Immature natural killer cell (primary cell): ENCODE measurements at places on chromosomes 2 and 18. TPM values are rescaled to one million over a fixed set of nuclear protein-coding genes. Genes with fewer than 3 reads are reported as not detected.

DNA sequence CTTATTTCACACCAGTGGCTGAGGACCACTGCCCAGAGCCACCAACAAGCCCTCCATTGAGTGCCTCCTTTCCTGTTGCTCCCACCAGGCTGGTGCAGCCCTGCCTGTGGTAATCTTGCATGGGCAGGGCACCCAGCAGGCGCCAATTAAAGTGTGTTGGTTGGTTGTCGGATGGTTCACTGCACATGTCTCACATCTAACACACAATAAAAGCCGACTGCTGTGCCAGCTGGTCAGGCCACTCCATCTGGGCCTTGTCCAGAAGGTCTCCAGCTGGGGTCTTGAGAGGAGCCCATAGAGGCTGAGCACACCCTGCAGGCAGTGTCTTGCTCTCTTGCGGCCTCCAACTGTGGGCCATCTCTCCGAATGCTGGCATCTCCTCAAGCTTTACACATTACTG lies 494.8 kb upstream of the KLHL29 start:
- H3K4me3 ChIP-seq = no peak overlapping the region
- peaks cover 2% of the 10 kb centered on the region for H3K27me3 ChIP-seq
- no peaks in the 10 kb centered on the region for H3K36me3 ChIP-seq
- H3K4me1 ChIP-seq = no peaks in the 10 kb centered on the region
- H3K27ac ChIP-seq = no peak overlapping the region

DNA sequence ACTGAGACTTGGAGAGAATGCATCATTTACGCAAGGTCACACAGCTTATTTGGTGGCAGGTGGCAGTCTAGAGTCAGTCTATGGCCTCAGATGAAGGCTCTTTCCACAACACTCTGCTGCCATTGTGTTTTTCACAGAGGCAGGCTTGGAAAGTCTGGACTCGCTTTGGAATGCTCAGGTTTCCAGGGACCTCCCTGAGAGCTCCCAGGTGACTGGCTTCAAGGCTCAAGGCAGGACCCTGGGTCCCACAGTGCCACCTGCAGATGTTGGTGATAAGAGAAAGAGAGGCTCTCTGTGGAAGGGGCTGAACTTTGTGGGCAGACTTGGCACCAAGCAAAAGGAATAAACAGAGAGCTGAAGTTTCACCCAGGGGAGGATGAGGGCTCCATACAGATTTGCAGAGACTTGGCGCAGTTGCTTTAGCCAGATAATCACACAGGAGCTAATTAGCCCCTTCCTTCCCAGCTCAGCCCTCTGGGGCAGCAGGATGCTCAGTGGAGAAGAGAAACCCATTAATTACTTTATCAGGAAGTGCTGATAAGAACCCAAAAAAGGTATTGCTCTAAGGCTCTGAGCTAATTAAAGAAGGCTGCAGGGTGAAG lies 103.5 kb downstream of the LBH start:
- H3K36me3 ChIP-seq = no peaks in the 10 kb centered on the region
- no peak for DNase-seq
- peaks cover 72% of the 10 kb centered on the region for H3K4me1 ChIP-seq
- peak overlapping the region; percentile 96 for H3K27ac ChIP-seq
- H3K27me3 ChIP-seq = no peaks in the 10 kb centered on the region

GRCh38 chr2:24840962-24841945 lies 48.0 kb downstream of the CENPO start:
- H3K27me3 ChIP-seq = no peaks in the 10 kb centered on the region
- no peak overlapping the region for H3K27ac ChIP-seq
- H3K4me3 ChIP-seq = no peak overlapping the region
- no peaks in the 10 kb centered on the region for H3K36me3 ChIP-seq

DNA sequence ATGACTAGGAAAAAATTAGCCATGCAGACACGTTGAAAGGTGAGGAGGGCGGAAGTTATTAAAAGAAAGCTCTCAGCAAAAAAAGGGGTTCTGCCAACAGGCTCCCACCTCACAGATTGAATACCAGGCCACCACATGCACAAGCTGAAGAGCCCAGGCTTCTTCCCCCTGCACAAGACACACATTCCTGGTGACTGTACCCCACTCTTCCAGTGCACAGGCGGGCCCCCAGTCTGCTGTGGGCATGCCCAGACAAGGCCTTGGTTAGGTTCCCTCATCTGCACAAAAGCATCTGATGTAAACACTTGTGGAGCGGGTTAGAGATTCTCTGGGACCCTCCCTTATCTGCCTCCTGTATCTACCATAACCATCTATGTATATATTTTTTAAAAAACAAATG lies 81.7 kb downstream of the AGPS start:
- peaks cover 3% of the 10 kb centered on the region for H3K4me1 ChIP-seq
- no peaks in the 10 kb centered on the region for H3K27me3 ChIP-seq
- H3K36me3 ChIP-seq = peaks cover 40% of the 10 kb centered on the region
- no peak overlapping the region for H3K4me3 ChIP-seq
- H3K27ac ChIP-seq = no peak overlapping the region

DNA sequence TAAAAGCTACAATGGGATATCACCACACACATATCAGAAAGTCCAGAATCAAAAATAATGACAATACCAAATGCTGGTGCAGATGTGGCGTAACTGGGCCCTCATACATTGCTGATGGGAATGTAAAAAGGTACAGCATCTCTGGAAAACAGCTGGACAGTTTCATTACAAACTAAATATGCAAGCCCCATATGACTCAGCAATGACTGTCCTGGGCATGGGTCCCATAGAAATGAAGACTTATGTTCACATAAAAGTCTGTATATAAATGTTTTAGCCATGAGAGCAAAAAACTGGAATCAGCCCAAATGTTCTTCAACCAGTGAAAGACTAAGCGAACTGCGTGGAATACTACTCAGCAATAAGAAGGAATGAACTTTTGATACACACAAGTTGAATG lies 56.7 kb downstream of the ALPK2 start:
- no peaks in the 10 kb centered on the region for H3K4me1 ChIP-seq
- no peaks in the 10 kb centered on the region for H3K36me3 ChIP-seq
- H3K27me3 ChIP-seq = no peaks in the 10 kb centered on the region

- no peaks in the 10 kb centered on the region for H3K36me3 ChIP-seq
- DNase-seq = no peak
- H3K4me1 ChIP-seq = peaks cover 25% of the 10 kb centered on the region
- H3K27me3 ChIP-seq = peaks cover 19% of the 10 kb centered on the region
- H3K4me3 ChIP-seq = peak overlapping the region; percentile 92
Observed at GRCh38 chr18:23661735-23662308, 889 bp downstream of the ANKRD29 start.

GRCh38 chr2:99279969-99280695 lies 20.9 kb downstream of the LYG1 start:
- no peaks in the 10 kb centered on the region for H3K27me3 ChIP-seq
- no peak overlapping the region for H3K4me3 ChIP-seq
- no peak for DNase-seq
- H3K4me1 ChIP-seq = no peaks in the 10 kb centered on the region
- no peak overlapping the region for H3K27ac ChIP-seq
- peaks cover 26% of the 10 kb centered on the region for H3K36me3 ChIP-seq

- no peak for DNase-seq
- H3K36me3 ChIP-seq = no peaks in the 10 kb centered on the region
- no peak overlapping the region for H3K27ac ChIP-seq
- H3K4me1 ChIP-seq = no peaks in the 10 kb centered on the region
Observed at GRCh38 chr2:205166745-205167144, 515.6 kb upstream of the NRP2 start.

DNA sequence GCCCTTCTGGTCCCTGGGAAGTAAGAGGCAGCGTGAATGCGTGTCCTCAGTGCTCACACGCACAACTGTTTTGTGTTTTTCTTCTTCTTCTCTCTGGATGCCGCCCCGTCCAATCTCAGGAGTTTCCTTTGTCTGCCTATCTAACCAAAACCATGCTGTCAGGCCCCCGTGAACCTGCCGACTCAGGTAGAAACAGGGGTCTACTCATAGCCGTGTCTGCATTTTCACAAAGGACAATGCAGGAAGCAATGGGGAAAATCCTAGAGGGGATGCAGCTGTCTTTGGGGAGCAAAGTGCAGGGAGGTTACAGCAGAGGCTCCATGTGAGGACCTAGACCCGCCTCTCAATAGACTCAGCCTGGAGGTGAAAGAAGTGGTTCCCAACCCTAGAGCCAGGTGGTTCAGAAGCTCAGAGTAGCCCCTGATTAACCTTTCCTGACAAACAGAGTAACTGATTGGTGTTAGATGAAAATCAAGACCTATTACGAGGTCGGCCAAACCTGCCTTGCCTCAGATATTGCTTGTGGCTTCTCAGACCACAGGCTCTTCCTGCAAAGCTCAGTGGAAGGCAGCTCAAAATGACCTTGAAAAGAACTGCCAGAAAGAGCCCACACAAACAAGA lies 49.3 kb downstream of the CD226 start:
- peak; percentile 69 for DNase-seq
- H3K27ac ChIP-seq = peak overlapping the region; percentile 96
- H3K27me3 ChIP-seq = peaks cover 35% of the 10 kb centered on the region
- H3K36me3 ChIP-seq = peaks cover 40% of the 10 kb centered on the region
- peaks cover 82% of the 10 kb centered on the region for H3K4me1 ChIP-seq
- H3K4me3 ChIP-seq = peak overlapping the region; percentile 91

DNA sequence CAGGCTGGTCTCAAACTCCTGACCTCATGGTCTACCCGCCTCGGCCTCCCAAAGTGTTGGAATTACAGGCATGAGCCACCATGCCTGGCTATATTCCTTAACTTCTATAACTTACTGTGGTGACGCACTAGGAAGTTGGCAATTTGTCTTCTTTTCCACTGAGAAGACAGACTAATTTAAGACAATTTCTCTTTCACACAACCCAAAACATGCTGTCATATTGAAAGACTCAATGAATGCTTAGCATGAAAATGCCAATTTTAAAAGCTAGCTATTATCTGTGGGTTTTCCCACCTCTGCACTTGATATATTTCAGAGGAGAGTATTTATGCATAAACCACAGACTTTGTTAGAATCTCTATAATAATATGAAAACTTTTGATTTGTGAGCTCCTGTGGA lies 84.5 kb downstream of the ERBB4 start:
- no peaks in the 10 kb centered on the region for H3K36me3 ChIP-seq
- DNase-seq = no peak
- H3K4me1 ChIP-seq = no peaks in the 10 kb centered on the region
- H3K4me3 ChIP-seq = no peak overlapping the region
- H3K27me3 ChIP-seq = peaks cover 2% of the 10 kb centered on the region

- H3K4me3 ChIP-seq = no peak overlapping the region
- no peak for DNase-seq
- H3K36me3 ChIP-seq = no peaks in the 10 kb centered on the region
- no peak overlapping the region for H3K27ac ChIP-seq
- H3K4me1 ChIP-seq = no peaks in the 10 kb centered on the region
Observed at GRCh38 chr2:105494683-105495425, 96.0 kb upstream of the FHL2 start.

DNA sequence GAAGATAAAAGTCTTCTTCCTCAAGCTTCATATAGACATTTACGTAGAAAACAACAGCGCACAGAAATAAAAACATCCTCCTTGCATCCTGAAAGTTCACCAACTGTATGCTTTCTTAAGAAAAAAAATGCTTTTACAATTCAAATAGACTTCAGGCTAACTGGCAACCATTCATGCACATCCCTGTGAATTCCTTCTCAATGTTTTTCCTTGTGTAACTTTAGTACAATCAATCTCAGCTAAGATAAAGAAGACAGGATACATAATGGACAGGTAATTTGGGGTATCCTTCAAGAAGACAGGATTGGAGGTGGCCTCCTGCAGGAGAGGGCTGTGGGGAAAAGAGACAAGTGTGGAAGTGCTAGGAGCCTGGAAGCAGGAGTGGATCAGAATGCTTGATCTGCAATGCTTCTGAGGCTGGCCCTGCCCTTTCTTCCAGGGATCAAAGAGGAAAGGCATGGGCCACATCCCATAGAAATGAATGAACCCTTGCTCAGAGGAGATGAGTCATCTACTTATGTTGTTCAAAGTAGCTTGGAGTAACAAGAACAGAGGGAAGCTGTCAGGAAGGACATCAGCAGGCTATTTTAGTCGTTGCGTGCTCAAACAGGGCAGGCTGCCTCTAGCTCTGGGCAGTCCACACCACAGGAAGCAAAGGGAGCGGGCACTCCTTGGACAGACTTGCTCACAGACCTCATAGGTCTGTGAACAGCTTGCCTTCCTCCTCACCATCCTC lies 126.6 kb downstream of the TMEM131 start:
- H3K36me3 ChIP-seq = no peaks in the 10 kb centered on the region
- no peak overlapping the region for H3K4me3 ChIP-seq
- no peaks in the 10 kb centered on the region for H3K27me3 ChIP-seq
- no peak overlapping the region for H3K27ac ChIP-seq
- DNase-seq = no peak

DNA sequence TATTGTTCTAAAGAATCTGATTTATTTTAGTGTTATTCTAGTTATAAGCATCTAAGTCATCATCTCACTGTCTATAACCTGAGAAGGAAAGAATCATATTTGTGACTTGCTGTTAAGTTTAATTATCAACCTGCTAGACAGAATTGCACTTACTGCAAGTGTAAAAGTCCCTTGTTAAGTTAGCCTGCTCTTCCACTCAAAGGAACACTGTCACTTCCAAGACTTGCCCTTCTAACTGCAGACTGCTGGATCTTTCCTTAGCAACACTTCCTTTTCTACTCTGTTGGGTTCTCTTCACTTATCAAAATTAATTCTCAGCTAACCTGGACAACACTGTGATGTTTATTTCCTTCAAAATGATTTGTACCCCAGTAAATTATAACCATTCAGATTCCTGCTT lies 323.2 kb upstream of the TFPI start:
- no peaks in the 10 kb centered on the region for H3K4me1 ChIP-seq
- no peaks in the 10 kb centered on the region for H3K36me3 ChIP-seq
- H3K27ac ChIP-seq = no peak overlapping the region
- H3K4me3 ChIP-seq = no peak overlapping the region
- DNase-seq = no peak

- H3K27me3 ChIP-seq = no peaks in the 10 kb centered on the region
- no peak for DNase-seq
- H3K27ac ChIP-seq = peak overlapping the region; percentile 81
- no peak overlapping the region for H3K4me3 ChIP-seq
- H3K36me3 ChIP-seq = peaks cover 3% of the 10 kb centered on the region
- peaks cover 21% of the 10 kb centered on the region for H3K4me1 ChIP-seq
Observed at GRCh38 chr2:20578895-20579825, 71.7 kb downstream of the HS1BP3 start.

The RAX gene
- not detected for polyA plus RNA-seq

The DNAH7 gene
- not detected for polyA plus RNA-seq

The HSPD1 gene
- 77.3 TPM for polyA plus RNA-seq

The SULT1C4 gene
- not detected for polyA plus RNA-seq

The TFCP2L1 gene
- 0.02 TPM for polyA plus RNA-seq

The DNAJC5G gene
- not detected for polyA plus RNA-seq

The SCYGR2 gene
- polyA plus RNA-seq = not detected

The HMSD gene
- polyA plus RNA-seq = not detected

The DRC1 gene
- not detected for polyA plus RNA-seq

The FAM161A gene
- 0.49 TPM for polyA plus RNA-seq

The EHBP1 gene
- 6.9 TPM for polyA plus RNA-seq
